Hematopoietic multipotent progenitor cell (in vitro differentiated cells): ENCODE measurements at places on chromosomes 16 and 17.
A peak's percentile ranks its signal among the peaks of the same experiment; 100 is the strongest.

DNA sequence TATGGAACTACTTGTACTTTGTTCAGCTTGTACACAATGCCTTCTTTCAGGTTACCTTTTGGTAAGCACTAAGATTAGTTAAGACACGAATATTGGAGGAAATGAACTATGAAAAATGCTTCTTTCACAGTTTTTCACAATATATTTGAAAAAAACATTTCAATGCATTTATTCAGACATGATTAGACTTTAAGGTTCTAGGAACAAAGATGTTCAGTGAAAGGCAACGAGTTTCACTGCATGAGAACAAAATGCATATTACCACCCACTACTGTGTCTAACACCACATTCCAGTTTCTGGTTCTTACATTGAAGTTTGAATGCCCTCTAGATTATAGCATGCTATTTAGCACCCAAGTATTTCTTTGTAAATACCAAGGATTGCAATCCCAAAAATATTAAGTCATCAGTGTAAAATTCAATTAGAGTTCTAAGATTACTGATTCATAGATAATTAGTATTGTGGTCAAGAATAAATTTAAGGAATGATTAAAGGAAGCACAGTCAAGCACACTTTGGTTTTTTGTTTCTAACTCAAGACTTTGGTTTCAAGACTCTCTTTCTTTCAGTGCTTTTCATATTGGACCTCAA is 261.7 kb downstream of the CEP112 start:
- DNase-seq: no peak

GRCh38 chr17:73362697-73363096 is 50.9 kb upstream of the CDC42EP4 start:
- DNase-seq: no peak

GRCh38 chr17:75006653-75007052 is 5.8 kb upstream of the MRPL58 start:
- DNase-seq: no peak

DNA sequence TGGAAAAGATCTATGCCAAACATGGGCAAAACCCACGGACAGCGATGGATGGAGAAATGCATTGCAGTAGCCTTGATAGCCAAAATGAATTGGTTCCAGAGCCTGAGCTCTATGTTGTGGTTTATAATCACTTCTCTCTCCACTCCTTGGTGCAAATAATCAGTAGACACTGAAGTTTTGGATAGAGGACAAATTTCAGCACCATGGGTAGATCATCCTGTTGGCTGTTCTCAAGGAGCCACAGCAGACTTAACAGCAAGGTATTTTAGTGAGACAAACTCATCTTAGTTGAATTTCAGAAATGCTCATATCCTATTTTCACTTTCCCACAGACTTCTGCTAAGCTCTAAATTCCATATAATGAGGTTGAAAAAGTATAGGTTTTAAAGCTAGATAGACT is 88.3 kb upstream of the CCL1 start:
- no peak for DNase-seq

DNA sequence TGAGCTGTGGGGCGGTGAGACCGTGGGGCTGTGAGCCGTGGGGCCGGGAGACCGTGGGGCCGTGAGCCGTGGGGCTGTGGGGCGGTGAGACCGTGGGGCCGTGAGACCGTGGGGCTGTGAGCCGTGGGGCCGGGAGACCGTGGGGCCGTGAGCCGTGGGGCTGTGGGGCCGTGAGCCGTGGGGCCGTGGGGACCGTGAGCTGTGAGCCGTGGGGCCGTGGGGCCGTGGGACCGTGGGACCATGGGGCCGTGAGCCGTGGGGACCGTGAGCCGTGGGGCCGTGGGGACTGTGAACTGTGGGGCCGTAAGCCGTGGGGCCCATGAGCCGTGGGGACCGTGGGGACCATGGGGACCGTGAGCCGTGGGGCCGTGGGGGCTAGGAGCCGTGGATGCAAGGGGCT is 24.6 kb upstream of the PVALEF start:
- no peak for DNase-seq

- DNase-seq: no peak
Observed at GRCh38 chr17:55292094-55292493, 27.3 kb downstream of the HLF start.

DNA sequence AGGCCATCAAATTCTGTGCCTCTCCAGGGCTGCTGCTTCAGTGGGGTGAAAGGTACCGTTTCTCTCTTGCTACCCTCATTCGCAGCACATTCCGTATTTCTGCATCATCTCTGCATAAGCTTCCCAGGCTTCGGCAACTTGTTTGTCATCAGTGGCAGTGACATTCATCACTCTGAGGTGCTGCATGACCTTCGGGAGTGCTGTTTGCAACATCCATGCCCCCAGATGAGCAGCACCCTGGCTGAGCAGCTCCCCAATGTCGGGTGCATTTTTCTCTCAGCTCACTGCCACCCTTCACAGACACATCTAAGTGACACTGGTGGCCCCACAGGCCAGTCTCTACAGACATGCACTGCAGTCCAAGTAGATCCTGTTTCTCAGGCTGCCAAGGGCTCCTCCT is 3.8 kb downstream of the CREBBP start:
- no peak for DNase-seq

GRCh38 chr17:83078378-83079351 is 744 bp upstream of the METRNL start:
- DNase-seq: no peak

DNA sequence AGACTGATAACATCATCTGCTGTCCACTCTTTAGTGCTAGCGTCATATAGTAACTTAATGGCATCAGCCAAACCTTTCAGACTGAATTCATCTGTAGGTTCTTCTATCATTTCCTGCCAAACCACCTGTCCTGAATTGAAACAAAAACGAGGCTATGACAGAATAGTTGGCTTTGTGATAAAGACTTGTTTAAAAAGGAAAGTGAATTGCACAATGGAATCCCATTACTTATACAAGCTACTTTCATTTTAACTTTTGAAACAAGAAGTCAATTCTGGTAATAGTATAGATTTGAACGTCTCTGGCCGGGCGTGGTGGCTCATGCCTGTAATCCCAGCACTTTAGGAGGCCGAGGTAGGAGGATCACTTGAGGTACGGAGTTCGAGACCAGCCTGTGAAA is 18.2 kb downstream of the LASP1NB start:
- DNase-seq: peak; percentile 22

- no peak for DNase-seq
Observed at GRCh38 chr17:27533874-27534815, 77.9 kb downstream of the KSR1 start.

GRCh38 chr17:4504188-4504587 is 5.5 kb downstream of the SPNS2 start:
- DNase-seq: no peak

GRCh38 chr16:27340654-27341053 is 26.9 kb downstream of the IL4R start:
- DNase-seq: no peak

GRCh38 chr16:77308163-77308561 is 109.0 kb downstream of the SYCE1L start:
- DNase-seq: no peak

DNA sequence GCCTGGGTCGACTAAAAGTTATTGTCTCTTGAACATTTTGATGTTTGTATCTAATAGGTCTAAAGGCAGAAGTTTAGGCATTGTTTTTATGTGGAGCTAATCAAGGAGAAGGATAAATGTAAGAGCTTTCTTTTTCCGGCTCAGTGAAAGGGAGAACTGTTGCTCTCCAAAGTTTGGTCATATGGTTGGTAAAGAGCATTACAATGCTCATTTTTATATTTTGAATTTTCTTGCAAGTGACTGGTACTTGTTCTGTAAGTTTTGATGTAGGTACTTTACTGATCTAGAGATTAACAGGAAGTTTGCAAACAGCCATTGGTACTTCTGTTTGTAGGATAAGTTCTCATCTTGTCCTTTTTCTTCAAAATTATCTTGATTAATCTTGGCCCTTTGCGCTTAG is 30.9 kb upstream of the BCAS3 start:
- DNase-seq: no peak

DNA sequence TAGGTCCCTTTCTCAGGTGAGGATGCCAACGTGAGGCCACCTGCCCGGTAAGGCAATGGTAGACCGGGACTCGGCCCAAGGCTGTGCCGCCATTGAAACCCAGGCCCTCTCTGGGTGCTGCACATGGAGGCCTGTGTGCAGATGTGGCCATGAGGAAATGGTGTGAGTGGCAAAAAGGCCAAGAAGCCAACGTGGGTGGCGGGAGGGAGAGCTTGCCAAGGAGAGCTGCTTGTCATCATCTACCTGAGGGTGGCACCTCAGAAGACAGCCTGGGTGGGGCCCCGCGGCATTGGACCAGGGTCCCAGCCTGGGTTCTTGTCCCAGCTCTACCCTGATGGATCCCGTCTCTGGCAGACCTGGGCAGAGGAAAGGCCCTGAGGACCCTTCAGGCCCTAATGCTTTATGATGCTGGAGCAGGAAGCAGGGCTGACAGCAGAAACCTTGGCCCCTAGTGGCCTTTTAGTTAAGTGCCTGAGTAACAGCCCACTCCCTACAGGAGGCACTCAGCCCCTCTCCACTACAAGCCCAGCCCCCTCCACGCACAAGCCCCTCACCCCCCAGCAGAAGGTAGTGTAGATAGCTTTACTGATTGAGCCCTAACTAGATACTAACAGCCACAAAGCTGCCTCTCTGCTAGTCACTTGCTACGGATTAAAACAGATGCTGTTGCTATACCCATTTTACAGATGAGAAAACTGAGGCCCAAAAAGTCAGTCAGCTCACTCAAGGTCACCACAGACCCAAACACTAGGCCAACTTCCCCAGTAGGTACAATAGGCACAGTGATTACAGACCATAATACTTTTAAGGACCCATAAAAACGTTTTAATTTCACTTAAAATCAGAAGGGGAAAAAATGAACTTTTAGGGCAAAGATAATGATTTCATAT is 26.2 kb upstream of the KIFC3 start:
- DNase-seq: no peak

- DNase-seq: no peak
Observed at GRCh38 chr17:31318851-31319661, 2.4 kb downstream of the EVI2A start.

DNA sequence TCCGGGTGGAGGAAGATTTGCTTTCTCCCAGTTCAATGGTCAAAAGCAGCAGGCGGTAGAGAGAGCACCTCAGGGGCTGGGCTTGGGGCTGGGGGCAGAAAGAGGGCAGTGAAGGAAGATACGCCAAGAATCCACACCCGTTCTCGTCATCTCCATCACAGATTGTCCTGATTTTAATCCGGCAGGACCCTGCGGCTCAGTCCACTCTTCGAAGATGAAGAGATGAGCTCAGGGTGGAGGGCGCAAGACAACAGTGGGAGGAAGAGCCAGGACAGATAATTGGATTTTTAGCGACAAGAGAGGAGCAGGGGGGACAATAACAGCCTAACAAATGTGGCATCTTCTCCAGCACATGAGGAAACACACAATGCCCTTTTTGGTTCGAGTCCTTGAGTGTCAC is 165.9 kb downstream of the SDK2 start:
- no peak for DNase-seq

DNA sequence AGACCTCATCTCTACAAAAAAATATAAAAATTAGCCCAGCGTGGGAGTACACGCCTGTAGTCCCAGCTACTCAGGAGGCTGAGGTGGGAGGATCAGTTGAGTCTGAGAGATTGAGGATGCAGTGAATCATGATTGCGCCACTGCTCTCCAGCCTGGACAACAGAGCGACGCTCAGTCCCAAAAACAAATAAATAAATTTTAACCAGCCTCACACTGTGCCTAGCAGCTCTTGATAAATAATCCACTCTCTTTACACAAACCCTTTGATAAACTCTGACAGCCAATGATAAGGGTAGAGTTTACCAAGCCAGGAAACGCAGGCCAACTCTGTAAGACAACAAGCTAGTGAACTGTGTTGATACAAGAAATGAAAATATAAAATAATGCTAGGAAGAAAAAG is 32.7 kb downstream of the LITAF start:
- DNase-seq: no peak

DNA sequence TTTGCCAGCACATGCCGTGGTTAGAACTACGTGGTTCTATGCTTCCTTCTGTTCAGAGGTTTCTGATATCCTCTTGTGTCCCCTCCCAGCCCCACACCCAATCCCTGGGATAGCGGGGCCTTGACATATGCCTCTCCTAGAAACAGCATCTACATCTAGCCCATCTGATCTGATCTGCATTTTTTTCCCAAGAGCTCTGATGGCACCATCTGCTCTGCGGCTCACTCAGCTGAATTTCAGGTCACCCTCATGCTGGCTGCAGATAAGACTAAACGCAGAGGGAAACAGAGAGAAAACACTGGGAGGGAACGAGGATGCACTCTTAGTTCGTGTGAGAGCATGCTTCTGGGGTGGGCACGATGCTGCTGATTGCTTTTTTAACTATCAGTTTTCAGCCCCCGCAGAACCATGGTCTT is 10.7 kb downstream of the WIPI1 start:
- DNase-seq: no peak

- DNase-seq: no peak
Observed at GRCh38 chr17:59372138-59372751, 40.8 kb downstream of the YPEL2 start.

DNA sequence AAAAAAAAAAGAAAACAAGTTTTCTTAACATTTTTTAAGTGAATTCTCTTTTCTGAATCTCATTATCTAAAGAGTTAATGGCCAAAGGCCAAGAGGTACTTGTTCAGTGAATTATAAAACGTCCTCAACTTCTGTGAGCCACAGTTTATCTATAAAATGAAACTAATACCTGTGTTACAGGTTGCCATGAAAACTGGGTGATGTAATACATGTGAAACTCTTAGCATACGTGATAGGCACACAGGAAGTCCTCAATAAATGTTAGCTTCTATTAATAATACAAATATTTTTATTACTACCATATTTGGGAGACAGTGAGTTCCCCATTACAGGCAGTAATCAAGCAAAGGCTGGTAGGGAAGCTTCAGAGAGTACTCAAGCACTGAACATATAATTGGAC is 13.5 kb upstream of the INPP5K start:
- no peak for DNase-seq

DNA sequence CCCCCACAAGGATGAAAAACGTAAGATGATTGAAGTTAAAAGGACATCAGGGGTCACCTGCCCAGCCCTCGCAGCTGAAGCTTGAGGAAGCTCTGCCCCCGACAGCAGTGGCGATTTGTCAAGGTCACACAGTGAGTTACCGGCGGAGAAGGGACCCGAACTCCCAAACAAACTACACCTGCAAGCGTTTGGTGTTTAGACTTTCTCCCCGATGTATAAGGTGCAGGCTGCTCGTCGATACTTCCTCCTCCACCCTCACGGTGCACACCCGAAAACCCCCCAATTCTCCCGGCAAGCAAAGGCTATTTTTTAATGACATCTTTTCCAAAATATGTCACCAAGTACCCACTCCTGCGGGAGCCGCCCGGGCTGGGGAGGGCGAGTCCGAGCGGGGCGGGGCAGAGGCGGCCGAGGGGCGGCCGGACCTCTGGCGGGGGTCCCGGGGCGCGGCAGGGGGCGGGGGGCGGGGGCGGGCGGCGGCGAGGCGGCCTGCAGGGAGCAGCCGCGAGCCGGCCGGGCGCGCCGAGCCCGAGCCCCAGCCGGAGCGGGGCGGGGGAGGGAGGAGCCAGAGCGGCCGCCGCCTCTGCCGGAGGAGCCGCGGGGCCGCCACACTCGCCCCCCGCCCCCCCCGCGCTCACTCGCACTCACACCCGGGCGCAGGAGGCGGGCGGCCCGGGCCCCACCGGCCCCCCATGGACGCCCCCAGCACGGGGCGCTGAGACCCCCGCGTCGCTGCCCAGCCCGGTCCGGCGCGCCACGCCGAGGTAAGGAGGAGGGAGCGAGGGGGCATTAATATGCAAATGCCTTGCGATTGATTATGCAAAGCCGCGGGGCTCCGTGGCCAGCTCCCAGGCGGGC is at the start of gene THRA:
Gene THRA (plus strand): TSS at position 637 of the 858 bp plus-strand sequence. CDS start 11,524 bp downstream, outside the sequence.
- peak; percentile 67 for DNase-seq

GRCh38 chr17:74018115-74018514 is 185.4 kb upstream of the RPL38 start:
- no peak for DNase-seq

GRCh38 chr17:7480089-7480384 is 606 bp upstream of the ZBTB4 start:
- no peak for DNase-seq
